ENCODE measurements at places on chromosomes 1 and 21.

DNA sequence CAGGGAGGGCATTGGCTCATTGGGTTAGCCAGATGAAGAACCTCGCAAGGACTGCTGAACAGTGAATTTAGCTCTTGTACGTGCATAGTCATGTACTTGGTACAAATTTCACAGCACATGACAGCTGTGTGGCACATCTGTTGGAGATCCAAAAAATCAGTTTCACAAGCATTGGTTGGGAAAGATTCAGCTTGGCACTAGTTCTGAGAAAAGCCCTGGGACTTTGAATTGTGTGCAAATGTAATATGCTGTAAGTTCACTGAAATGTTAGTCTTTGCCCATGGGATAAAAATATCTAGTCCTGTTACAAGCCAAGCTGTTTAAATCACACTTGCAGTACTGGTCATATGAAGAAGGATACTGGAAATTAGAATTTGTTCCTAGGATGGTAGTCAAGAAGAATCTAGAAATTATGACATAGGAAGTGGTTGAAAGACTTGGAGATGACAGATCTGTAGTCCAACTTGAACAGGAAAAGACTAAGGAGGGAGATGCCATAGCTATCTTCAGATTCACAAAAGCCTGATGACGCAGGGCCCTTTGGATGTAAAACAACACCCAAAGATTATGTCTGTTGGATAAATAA lies 19.2 kb downstream of the LAMC2 start:
- DNase-seq, result no peak

DNA sequence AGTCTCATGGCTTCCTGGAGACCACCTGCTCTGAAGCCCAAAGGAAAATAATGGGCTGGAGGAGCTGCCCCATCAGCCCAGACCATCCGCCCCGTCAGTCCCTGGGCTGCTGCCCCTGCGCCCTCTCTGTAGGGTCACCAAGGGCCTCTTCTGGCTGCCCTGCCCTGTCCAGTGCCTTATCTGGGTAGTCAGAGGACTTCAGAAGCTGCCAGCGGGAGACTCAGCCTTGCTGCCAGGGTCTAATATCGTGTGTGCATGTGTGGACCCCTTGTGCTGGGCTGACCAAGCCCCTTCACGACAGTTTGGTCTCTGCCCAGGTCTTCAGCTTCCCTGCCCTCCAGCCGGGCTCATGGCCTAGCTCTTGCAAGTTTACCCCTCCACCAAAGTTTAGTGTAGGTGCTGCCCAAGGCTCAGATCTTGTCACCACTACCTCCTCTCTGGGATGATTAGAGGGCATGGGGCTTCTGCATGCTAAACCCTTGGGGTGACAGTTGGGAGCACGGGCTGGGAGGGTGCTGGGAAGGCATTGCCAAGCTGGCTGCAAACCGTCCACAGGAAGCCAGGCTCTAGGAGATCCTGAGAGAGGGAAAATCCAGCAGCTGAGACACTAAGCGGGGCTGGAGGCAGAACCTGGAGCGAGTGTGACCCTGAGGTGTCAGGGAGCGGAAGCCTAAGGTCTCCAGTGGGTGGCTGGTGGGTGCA lies 20.6 kb downstream of the NENF start:
- DNase-seq, result no peak

GRCh38 chr1:161374373-161374772 lies 6.7 kb upstream of the CFAP126 start:
- DNase-seq, result no peak

DNA sequence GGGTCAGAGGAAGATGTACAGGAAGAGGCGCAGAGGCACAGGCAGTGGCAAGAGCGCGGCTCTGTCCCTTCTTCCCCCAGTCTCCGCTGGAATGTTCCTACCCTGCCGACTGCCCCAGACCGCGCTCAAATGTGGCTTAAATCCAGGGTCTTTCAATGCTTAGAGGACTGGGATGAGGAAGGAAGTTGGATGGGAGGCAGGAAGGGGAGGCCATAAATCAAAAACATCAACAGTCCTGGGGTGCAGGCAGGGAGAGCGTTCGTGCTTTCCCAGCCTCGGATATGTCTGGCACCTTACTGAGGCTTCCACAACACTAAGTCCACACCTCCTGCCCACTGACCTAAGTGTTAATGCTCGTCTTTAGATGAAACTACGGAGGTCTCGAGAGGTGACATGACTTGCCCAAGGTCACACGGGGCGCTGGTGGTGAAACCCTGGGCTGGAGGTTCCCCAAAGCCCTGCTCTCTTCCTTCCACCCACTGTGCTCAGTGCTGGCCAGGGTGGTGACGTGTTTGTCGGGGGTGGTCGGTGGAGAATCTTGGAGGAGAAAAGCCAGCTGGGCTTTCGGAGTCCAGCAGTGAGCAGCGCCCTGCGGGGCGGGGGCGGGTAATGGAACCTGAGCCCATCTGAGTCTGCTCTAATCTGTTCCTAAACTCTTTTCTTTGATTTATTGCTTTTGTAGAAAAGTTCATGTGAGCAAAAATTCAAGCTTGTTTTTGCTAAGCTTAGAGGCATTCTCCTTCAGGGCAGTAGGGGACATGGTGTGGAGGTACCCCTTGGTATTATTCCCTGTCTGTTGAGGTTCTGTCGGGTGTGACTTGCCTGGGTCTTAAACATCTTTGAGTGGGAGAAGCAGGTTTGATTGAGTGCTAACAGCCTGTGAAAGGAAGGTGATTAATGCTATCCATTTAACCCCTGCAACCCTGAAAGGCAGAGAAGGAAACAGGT lies 708 bp downstream of the CDA start:
- no peak for DNase-seq

DNA sequence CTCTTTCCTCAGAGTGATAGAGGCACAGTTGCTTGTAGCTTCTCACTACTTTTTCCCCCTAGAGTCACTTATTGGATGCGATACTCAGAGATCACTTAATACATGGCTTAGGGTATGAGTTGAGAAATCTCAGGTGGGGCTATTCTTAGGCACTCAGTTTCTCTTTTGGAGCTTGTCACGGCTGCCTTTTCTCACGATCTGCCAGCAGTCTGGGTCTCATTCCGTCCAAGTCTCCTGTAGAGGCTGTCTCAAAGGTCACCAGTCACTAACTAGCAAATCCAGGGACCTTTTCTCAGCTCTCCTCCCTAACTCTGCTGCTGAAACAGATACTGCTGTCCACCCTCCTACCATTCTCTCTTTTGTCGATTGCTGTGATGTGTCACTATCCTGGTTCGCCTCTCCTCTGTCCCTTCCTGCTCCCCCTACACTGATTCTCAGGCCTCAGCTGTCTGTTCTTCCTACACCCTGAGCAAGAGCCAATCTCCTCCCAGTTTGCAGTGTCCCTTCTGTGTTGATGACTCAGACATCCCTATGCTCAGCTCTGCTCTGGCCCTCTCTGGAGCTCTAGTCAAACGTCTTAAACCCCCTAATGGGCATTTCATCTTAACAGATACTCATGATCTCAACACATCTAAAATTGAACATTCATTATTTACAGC lies 12.4 kb downstream of the ATP1A2 start:
- no peak for DNase-seq

GRCh38 chr1:165564561-165564960 lies 20.8 kb downstream of the LRRC52 start:
- no peak for DNase-seq

- DNase-seq, result no peak
These were observed 2.2 kb downstream of the SPATC1L start for GRCh38 chr21:46181953-46182547.

All from stimulated activated CD8-positive, alpha-beta memory T cell treated with anti-CD3 and anti-CD28 coated beads, Interleukin-7, amount 100 ng/mL, for 4 hours (primary cell).